G401 (cell line): ENCODE measurements at places on chromosomes 12 and 14.

DNA sequence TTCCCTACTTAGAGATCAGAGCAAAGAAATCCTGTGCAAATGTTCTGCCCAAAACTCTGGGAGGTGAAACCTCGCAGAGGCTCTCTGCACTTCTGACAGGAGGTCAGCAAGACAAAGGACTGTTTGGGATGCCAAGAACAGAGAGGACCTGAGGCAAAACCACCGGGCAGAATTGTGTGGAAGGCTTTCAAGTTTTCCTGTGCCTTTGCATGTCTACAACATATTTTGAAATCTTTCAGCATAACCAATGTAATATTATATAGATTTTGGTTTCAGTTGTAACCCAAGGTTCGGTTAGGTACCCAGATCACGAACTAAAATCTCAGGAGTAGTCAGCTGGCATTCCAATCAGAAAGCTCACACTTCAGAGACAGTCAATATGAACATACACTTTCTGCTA, 99.4 kb upstream of the PLEKHA5 start:
- no peak for DNase-seq

DNA sequence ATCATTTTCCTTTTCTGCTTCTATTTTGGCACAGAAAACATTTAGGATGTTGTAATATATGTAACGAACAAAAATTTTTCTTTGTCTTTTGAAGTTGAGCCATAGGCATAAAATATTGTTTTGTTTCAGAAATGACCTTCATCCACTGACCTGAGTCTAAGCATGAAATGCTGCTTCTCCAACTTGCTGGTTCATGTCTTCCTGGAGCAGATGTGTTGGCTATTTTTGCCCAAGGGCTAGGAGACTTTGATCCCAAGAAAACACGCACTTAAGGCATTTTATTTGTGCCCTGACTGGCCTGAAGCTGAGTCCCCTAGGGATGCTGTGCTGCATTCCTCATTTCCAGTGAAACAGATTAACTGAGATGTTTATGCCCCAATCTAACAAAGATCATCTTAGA, 27.2 kb upstream of the ALG10B start:
- DNase-seq: no peak

- DNase-seq: no peak
Measured at GRCh38 chr14:63245893-63246292, 41.6 kb downstream of the RHOJ start.

- DNase-seq: no peak
Measured at GRCh38 chr14:79510659-79511058, 700.6 kb downstream of the DIO2 start.

DNA sequence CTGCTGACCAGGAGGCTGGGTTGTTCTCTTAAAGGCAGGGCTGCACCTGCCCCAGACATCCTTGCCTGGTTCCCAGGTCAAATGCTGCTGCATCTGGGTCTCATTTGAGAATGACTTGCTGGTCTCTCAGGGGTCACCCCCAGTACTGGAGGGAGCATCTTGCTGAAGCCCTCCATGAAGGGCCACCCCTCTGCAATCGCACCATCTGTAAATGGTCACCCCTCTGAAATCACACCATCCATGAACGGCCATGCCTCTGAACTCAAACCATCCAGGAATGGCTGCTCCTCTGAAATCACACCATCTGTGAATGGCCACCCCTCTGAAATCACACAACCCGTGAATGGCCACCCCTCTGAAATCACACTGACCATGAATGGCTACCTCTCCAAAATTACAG, 7.3 kb upstream of the SERPINA6 start:
- DNase-seq: no peak

DNA sequence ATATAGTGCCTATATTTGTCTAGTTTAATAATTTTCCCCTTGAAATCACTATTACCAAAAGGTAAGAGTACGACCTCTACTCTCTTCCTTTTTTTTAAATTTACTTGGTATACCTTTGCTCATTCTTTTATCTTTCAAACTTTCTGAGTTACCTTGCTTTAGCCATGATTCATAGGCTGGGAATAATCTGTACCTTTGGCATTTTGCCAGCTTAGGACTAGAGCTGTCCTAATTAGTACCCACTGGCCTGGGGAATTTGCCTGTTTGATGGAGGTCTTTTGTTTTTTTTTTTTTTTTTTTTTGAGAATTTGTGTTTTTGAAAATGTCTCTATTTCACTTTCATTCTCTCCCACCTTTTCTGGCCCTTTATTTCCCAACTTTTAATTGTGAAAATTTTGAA, 8.7 kb upstream of the SLC4A8 start:
- DNase-seq: no peak

GRCh38 chr12:124767066-124767821, 96.4 kb downstream of the SCARB1 start:
- peak; percentile 76 for DNase-seq

DNA sequence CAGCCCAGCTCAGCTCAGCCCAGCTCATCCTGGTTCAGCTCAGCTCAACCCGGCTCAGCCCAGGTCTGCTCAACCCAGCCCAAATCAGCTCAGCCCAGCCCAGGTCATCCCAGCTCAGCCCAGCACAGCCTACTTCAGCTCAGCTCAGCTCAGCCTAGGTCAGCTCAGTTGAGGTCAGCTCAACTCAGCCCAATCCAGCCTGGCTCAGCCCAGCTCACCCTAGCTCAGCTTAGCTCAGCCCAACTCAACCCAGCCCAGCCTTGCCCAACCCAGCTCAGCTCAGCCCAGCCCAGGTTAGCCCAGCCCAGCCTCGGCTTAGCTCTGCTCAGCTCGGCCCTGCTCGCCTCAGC, 332.3 kb downstream of the TMEM121 start:
- no peak for DNase-seq

GRCh38 chr12:5037795-5038357, 5.8 kb upstream of the KCNA5 start:
- no peak for DNase-seq

DNA sequence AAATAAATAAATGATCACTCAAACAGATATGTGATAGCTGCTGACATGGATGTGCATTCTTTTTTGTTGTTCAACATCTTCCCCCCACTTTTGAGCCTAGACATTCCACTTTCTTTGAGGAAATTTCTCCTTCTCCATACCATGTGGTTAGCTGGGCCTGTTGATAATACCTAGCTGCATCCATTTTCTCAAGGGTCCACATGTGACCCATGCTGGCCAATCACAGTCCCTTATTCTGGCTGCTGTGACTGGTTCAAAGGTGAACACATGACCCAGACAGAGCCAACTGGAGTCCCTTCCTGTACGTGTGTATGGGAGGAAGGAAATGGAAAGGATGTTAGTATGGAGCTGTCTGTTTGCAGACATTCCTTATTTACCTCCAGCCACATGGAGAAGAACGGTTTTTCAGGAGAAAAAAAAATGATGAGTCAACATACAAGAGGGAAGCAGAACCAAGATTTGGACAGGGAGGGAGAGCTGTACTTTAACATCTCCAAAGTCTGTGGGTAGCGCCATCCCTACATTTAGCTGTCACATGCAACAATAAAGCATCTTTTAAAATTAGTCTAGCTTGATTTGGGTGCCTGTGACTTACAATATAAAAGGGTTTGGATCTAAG, 391.7 kb upstream of the TBX3 start:
- no peak for DNase-seq

- DNase-seq: no peak
Measured at GRCh38 chr12:124399622-124400021, 104.7 kb downstream of the RFLNA start.

GRCh38 chr12:109493938-109494337, 16.5 kb downstream of the UBE3B start:
- no peak for DNase-seq

GRCh38 chr12:95790033-95790916, at the start of gene NTN4:
Gene NTN4 (minus strand): TSS chr12:95790764. CDS start chr12:95790309, 455 bp downstream.
- DNase-seq: no peak

DNA sequence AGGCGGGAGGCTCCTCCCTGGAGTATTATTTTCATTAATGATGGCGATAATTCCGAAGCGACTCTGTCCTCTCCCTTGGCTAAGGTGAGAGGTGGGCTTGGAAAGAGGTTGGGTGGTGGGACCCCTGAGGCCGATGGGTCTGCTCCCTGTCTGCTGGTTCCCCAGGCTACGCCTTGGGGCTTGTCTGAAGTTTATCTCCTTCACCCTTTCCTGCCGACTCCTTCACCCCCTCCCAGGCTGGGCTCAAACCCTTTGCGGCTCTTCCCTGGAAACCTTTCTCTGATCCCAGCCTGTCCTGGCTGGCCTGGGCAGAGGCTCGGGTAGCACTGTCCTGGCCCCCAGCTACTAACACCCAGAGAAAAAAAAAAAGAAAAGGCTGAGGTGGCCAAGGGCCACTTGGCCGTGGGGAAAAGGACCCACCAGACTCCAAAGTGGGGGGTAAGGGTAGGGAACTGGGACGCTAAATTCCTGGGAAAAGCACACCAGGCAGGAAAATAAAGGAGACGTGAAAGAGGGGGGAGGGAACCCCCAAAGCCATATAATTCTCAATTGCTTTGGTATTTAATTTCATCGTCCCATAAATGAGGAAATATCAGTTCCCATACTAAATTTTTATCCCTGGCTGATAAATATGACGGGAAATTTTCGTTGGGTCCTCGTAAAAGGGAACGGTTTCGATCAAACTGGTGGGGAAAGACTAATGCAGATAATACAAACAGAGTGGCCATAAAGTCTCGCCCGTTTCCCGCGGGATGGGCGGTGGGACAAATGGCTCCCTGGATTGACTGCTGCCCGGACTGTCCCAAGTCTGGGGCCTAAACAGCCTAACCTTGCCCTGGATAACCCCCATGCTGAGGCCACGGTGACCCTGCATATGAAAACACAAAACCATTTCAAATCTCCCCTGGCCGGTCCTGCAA, 2.0 kb upstream of the HOXC10 start:
- no peak for DNase-seq

- peak; percentile 35 for DNase-seq
Measured at GRCh38 chr12:56299308-56299852, 750 bp downstream of the CS start.

DNA sequence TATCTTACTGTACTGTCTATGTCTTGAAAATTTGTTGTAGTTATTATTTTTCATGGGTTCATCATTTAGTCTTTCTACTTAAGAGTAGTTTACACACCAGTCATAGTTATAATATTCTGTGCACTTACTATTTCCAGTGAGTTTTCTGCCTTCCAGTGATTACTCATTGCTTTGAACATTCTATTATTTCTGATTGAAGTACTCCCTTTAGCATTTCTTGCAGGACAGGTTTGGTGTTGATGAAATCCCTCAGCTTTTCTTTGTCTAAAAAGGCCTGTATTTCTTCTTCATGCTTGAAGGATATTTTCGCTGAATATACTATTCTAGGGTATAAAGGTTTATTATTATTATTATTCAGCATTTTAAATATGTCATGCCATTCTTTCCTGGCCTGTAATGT, 66.8 kb downstream of the TSPAN8 start:
- no peak for DNase-seq

- no peak for DNase-seq
Measured at GRCh38 chr12:78759367-78759766, 105.2 kb upstream of the SYT1 start.

DNA sequence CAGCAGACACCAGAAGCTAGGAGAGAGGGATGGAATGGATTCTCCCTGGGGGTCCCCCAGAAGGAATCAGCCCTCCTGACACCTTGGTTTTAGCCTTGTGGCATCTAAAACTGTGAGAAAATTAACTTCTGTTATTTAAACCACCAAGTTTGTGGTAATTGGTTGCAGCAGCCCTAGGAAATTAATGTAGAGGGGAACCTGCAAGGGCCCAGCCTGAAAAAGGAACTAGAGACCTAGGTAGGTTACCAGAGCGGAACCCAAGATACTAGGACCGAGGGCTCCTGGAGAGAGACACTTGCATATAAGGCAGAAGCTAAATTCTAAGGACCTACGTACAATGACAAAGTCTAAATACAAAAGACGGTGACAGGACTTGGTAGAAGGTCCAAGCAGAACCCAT, 8.1 kb upstream of the DENND5B start:
- no peak for DNase-seq

- DNase-seq: no peak
Measured at GRCh38 chr12:6294156-6295093, 16.1 kb upstream of the PLEKHG6 start.

DNA sequence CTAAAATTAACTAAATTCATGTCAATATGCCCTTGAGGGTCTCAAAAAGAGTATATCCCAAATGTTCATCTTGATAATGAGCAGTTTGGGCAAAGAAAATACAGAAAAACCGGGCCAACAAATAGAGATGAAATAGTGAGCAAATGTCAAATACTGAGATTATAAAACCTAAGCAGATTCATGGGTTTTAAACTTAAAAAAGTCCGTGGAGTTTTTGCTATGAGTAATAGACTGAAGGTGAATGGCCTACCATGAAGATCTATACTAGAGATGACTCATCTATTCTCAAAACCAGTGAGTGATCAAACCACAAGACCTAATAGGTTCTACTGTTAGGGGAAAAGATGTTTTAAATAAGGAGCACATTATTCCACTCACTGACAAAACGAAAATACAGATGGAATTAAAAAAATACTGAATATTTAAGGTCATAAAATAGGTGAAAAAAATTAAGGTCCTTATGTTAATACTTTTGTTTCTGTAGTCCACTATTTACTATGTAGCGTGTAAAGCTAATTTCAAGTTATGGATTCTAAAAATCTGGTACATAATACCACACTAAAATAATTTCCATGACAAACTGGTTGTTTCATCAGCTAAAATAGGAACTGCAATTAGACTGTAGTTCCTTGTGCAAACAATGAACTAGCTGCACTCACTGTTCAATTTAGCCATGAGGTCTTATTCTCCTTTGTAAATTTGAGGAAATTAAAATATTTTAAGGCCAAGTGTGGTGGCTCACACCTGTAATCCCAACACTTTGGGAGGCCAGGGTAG, 5.0 kb downstream of the HNRNPC start:
- DNase-seq: no peak

- DNase-seq: no peak
Measured at GRCh38 chr12:108696111-108696995, 35.0 kb downstream of the CORO1C start.

DNA sequence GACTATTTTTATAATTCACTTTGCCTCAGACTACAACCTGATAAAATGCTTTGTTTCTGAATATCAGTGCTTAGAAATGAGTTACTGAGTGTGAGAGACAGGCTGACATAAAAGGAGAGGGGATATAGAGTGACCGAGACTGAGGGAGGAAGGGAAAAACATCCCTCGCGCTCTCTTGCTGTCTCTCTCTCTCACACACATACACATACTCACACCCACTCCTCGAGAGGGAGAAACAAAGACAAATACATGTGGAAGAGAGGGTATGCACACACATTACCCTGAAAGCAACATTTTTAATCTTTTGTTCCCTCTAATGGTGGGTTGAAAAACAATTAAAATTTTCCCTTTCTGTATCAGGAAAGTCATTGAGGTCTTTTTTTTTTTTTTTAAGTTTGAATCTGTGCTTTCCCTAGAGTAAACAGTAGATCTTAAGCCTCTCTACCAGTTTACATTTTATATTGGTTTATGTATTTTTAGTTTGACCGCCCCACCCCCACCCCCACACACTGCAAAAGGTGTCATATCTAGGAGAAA, 45.3 kb downstream of the FRS2 start:
- DNase-seq: peak; percentile 54

- DNase-seq: no peak
Measured at GRCh38 chr14:77495334-77495733, 3.3 kb downstream of the ISM2 start.

GRCh38 chr12:47752552-47752951, 6.1 kb downstream of the RAPGEF3 start:
- no peak for DNase-seq

- DNase-seq: peak; percentile 96
Measured at GRCh38 chr12:6944381-6945186, 762 bp downstream of the C12orf57 start.
